ENCODE measurements at places on chromosomes 6 and 20.

DNA sequence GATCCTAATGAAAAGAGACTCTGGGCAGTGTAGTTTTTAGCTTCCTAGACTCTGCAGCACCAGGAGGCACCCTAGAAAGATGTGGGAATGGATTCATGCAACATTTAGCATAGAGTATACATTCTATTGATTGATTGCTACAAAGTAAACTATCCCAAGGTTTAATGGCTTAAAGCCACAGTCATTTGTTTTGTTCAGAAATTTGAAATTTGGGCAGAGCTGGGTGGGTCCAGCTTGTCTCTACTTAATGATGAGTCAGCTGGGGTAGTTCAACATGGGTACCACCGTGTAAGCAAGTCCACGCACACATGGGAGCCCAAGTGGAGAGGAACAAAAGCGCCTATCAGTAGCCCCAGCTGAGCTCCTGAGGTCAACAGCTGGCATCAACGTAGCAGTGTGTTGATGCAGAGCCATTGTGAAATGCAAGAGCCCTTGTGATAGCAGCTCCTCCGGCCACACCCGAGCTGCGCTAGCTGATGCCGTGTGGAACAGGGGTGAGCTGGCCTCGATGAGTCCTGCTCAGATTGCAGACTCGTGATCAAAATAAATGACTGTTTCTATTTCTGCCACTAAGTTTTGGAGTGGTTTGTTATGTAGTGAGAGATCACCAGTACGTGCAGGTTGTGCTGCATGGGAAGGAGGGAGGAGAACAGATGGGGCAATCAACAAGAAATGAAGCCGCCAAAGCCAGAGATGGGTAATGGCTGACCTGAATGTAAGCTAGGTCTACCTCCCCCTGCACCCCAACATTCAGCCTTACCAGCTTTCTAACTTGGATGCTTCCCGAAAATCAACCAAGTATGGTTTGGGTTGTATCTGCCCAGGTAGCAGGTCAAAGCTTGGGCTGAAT is 45.7 kb upstream of the TRAF3IP2 start:
- no peak for DNase-seq

DNA sequence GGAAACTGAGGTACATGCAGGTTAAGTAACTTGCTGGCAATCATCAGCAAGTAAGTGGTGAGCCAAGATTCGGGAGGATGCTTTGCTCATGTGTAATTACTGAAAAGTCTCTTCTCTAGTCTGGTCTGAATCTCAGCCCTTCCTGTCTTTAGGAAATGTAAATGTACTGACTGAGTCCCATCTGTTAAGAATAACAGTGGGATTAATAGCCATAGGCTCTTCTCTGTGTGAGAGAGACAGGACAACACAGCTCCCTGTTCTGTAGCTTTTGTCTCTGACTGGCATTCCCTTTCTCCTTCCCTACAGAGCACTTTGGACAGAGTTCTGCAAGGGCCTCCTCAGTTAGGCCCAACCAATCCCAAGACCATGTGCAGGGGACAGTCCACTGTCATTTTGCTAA is 131.3 kb upstream of the OGFRL1 start:
- no peak for DNase-seq

- no peak for DNase-seq
These were observed 79.4 kb upstream of the BEND6 start for GRCh38 chr6:56875523-56875922.

DNA sequence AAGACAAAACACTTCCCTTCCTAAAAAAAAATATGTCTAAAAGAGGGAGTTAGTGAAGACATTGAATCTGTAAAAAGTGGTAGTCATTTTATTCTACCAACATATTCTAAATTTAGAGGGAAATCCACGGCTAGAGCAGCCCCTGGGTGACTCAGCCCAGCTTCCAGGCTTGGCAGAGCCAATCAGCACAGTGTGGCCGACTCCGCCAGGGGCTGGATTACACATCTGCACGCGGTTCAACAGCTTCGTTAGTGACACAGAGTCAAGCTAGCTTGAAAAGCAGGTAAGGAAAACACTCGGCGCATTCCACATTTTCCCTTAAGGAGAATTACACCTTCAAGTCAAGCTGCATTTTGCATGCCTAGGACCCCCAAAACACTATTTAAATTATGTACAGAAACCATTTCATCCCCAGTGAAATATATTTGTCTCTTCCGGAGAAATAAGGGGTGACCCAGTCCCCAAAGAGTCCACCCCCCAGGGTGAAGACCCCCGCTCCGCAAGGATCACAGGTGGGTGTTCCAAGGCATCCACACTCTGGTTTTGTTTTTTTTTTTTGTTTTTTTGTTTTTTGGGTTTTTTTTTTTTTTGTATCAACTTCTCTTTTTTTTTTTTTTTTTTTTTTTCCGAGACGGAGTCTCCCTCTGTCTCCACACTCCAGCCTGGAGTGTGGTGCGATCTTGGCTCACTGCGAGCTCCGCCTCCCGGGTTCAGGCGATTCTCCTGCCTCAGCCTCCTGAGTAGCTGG is 58.4 kb upstream of the ARID1B start:
- peak; percentile 27 for DNase-seq

DNA sequence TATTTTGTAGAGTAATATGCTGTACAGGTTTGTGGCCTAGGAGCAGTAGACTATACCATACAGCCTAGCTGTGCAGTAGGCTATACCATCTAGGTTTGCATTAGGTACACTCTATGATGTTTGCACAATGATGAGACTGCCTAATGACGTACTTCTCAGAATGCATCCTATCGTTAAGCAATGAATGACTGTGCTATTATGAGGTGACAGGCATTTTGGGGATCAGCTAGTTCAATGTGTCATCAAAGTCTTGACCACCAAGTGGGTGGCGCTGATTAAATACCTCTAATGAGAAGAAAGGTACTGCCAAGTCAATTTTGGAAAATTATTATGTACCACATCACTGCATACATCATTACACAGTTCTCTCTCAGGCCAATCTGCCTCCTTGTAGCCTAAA is 190.2 kb downstream of the BACH2 start:
- DNase-seq: no peak

DNA sequence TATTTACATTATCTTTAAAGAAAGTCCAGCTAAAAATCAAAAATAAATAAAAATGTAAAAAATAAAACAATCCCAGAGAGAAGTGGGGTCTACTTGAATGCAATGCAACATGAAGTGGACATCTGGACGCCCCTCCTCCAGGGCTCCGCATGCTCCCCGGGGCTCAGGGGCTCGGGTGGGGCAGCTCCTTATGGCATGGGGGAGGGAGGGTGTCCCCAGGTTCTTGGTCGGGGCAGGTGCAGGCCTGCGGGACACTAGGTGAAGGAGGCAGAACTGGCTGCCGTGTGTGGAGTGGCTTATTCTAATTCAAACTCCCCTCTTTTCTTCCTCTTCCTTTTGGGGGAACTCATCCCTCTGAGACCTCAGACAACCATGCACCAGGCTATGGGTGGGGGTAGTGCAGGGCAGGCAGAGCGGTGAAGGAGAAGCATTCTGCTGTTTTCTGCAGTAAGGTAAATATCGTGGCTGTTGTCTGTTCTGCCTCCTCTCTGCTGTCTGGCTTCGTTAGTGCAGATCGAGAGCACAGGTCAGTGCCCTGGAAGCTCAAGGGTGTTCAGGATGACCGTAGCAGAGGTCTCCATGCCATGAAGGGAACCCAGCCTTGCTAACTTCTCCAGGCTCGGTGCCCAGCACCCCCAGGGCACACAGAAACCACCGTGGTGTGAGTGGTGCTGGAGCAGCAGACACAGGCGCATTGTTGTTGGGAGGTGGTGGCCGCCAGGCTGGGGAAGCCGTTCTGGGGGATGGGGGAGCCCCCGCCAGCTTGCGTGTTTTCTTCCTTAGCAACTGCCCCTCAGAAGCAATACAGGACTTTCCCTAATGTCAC is 82.6 kb downstream of the TTLL2 start:
- DNase-seq: no peak

DNA sequence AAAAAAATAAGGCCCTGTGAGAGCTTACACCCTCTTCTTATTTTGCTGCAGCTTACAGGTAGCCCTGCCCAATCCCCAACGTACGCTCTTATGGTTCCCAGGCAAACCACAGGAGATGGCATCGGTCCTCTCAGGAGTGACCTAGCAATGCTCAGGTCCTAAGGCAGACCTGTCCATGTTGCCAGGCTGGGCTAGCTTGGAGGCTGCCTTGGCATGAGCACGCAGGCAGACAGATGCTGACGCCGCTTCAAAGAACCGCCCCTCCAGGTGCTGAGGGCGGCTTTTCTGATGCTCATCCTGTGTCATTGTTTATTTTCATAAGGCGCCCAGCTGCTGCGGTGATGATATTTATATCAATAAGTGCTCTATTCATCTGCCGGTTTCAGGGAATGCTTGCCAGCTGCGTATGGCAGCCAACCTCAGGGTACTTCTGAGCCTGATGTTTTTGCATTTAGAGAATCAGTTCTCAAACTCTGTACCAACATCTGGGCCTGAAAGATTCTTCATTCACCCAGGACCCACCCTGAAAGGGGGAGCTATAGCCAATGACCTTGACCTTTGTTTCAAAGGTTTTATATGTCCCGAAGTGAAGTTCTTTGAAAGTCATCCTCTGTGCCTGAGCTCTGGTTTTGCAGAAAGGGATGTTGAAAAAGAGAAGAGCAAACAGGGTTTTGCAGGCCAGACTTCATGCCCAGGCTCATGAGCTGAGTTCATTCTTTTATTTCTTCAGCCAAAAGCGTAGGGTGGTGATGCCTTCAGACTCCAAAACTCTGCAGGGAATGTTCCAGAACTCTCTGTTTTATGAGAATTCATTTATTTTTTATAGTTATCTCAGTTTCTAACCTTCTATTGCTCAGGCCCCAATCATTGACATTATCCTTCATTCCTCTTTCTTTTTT is 475.6 kb upstream of the CHD6 start:
- no peak for DNase-seq

DNA sequence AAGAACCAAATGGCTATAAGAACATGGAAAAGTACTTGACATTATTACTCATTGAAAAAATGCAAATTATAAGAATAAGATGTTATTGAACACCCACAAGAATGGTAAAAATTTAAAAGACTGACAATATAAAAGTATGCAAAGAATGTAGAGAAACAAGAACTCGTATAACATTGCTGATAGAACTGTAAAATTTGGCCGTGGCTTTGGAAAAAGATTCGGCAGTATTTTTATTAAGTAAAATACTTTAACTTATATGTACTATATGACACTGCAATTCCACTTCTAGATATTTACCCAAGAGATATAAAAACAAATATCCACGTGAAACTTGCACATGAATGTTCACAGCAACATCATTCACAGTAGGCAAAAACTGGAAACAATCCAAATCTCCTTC is 239.2 kb downstream of the TPBG start:
- DNase-seq: no peak

GRCh38 chr20:11957911-11958310 is 40.2 kb downstream of the BTBD3 start:
- DNase-seq: no peak

- DNase-seq: no peak
These were observed 288.7 kb downstream of the CD109 start for GRCh38 chr6:73984571-73985210.

- DNase-seq: peak; percentile 68
These were observed 15.4 kb downstream of the C6orf141 start for GRCh38 chr6:49565855-49566254.

DNA sequence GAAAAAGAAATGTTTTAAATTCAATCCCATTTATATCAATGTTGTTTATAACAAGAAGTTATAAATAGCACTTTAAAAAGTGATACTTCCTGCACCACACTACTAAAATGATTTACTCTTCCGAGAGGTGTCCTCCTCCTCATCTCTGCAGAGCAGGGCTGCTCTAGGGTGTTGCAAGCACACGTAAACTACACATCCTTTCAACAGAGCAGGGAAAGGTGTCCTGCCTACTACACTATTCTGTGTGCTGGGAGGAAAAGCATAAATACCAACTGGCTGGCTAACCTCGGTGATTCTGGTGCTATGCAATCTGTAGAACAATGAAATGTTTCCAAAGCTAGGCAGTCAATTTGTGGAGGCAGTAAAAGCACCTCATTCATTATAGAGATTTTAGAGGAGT is 89.5 kb upstream of the MAP7 start:
- DNase-seq: no peak

DNA sequence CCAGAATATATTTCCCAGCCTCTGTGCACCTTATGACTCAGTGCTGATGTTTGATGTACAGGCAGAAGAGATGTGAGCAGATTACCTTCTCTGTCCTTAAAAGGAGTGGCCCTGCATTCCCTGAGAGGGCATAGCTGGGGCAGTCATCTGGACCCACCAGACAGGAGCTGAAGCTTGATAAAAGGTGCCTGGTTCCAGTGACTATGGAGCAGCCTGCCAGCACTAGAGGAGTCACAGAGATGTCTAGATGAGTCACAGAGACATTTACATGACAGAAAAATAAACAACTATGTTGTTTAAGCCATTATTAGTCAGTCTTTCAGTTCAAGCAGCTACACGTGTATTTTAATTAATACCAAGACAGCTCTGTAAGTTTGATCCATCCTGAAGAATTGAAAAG is 237.1 kb upstream of the MOCS1 start:
- DNase-seq: no peak

DNA sequence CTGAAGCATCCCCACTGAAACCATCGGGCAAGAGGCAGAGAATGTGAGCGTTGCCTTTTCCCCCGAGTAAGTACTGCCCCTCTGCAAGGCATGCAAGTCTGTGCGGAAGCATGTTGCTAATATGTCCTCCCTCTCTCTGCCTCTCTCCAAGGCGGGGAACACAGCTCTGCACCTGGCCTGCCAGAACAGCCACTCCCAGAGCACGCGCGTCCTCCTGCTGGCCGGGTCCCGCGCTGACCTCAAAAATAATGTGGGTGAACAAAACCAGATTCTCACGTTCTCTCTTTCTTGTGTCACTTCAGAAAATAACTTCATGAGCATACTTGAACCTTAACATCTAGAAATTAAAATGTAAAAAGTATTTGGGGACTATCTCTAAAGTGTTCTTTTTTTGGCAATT is 26.4 kb downstream of the LYRM2 start:
- no peak for DNase-seq

DNA sequence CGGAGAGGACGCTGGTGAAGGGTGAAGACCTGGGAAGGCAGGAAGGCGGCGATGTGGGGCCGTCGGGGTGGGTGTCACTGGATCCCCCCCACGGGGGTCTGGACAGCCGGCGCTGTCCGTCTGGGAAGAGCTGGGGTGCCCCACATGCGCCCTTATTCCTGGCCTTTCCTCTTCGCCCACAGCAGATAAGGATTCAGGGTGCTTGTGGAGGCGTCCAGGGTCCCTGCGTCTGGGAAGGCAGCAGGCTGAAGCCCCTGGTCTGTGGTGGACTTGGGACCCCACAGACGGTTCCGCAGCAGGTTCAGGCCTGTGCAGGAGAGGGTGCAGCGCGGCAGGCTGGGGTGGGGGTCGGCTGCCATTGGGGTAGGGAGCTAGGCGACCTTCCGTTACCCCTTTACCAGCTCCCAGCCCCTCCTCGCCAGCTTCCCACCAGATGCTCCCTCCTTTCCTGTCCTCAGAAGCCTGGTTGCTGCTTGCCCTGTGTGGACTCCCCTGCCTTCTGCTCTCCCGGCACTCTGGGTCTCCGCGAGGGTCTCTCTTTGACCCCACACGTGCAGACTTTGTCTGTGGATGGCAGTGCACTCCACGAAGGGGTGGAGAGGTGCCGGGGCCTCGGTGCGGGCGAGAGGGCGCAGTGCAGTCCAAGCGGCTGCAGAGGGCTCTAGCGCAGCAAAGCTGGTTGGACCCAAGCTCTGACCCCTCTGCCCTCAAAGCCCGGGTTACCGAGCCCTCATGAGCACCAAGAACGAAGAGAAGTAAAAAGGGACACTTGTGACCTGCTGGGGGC is 2.1 kb upstream of the GATA5 start:
- DNase-seq: no peak

Data from fibroblast of pulmonary artery (primary cell).